ENCODE measurements at places on chromosomes 5 and 9. TPM values are rescaled to one million over a fixed set of nuclear protein-coding genes. Genes with fewer than 3 reads are reported as not detected.

CSF1R gene
- total RNA-seq = 0.10 TPM

ZER1 gene
- 36.4 TPM for total RNA-seq

SCGB3A2 gene
- not detected for total RNA-seq

DOCK2 gene
- total RNA-seq = 1.2 TPM

MAMDC2 gene
- total RNA-seq = 16.0 TPM

SEMA6A gene
- total RNA-seq = 9.3 TPM

MPDZ gene
- 40.9 TPM for total RNA-seq

All from glomerular endothelial cell (primary cell).